EH (cell line): ENCODE measurements at places on chromosomes 3 and 15.

- no peak for DNase-seq
Observed at GRCh38 chr3:45566196-45566595, 28.4 kb upstream of the LIMD1 start.

GRCh38 chr15:59340325-59340724 lies 32.3 kb downstream of the MYO1E start:
- DNase-seq, result peak; percentile 20

GRCh38 chr15:88470625-88471372 lies 3.3 kb downstream of the MRPS11 start:
- no peak for DNase-seq

DNA sequence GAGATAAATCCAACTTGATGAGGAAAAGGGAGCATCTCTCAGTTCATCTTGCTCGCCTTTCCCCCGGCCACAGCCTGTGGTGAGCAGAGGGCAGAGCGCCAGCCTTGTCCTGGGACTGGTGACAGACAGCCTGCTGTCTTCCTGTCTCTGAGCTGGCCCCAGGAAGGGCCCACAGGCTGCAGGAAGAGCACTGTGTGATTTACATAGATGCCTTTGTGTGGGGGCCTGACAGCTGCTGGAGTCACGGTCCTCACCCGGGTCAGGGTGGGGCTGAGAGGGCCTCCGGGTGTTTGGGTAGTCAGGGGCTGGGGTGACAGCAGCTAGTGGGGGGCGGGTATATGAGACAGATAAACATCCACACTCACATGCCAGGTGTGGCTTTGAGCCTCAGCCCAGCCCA lies 29.3 kb downstream of the PLA2G4D start:
- peak; percentile 43 for DNase-seq

- DNase-seq, result no peak
Observed at GRCh38 chr15:68694111-68694510, 115.3 kb downstream of the CORO2B start.

- DNase-seq, result no peak
Observed at GRCh38 chr3:77102951-77103769, 63.3 kb downstream of the ROBO2 start.

- no peak for DNase-seq
Observed at GRCh38 chr3:77539014-77539413, 499.1 kb downstream of the ROBO2 start.

- no peak for DNase-seq
Observed at GRCh38 chr15:78804391-78804792, 6.9 kb downstream of the ADAMTS7 start.

DNA sequence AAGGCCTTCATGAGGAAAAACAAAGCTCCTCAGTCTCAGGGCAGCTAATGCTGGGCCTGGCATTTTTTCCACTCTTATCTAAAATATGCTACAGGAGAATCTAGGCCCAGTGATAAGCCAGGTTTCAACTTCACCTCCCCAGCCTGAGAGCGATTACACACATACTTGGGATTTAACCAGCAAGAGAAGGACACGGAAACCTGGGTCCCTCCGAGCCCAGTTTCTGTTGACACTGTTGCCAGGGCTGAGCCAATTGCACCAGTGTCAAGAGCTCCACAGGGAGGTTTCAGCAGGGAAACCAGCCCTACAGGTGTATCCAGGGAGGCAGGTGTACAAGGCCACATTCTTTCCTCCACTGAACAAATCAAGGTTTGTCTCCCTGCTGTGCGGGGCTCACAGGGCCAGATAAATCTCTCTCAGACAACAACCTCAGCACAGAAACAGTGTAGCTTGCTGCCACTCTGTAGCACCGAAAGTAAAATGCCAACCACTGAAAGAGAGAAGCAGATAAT lies 85.4 kb downstream of the MAGI1 start:
- no peak for DNase-seq

GRCh38 chr3:112101916-112102315 lies 15.7 kb downstream of the C3orf52 start:
- peak; percentile 90 for DNase-seq

DNA sequence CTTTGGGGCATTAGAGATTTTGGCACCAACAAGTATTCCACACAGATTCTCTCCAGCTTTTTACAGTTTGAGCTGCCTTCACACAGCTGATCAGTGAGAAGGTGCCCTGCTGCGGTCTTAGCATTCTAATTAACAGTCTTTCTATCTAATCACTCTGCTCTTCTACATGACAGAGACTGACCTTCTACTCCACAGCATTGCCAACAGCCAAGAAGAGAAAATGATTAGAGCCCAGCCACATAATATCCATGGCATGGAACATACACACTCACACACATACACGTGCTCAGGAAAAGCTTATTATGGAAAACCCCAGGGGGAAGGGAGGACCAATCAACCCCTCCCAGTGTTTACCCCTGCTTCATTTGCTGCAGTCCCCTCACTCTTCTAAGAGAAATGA lies 76.1 kb upstream of the PPP2R3A start:
- no peak for DNase-seq

DNA sequence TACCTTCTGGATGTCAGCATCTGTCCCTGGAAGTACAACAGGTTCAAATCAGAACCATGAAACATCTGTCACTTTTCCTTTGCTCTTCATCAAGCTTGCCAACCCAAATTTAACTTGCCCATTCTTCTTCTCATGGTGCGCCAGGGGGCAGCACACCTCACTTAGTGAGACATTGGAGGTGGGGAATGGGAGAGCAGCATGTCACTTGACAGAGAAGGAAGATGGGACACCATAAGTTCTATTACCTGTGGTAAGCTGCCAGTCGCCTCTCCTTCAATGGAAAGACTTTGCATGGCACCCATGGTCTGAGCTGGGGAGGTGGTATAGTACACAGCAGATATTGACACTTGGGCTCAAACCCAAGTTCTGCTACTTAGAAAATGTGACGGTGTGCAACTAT lies 2.9 kb downstream of the SCN5A start:
- DNase-seq, result peak; percentile 59

GRCh38 chr15:85993116-85993515 lies 86.6 kb upstream of the AGBL1 start:
- DNase-seq, result no peak

DNA sequence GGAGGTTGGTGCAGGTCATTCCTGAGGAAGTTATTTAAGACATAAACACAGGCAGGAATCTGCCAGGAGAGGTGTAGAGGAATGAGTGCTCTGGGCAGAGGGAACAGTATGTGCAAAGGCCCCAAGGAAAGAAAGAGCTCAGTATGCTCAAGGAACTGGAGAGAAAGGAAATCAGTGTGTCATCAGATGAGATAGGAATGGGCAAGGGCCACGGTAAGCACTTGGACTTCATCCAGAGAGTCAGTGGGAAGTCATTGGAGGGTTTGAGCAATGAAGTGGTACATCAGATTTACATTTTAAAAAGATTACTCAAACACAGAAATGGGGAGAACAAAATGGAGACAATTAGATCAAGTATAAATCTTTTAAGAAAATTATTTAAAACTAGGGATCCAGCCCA lies 272.2 kb downstream of the ADAMTSL3 start:
- DNase-seq, result no peak

DNA sequence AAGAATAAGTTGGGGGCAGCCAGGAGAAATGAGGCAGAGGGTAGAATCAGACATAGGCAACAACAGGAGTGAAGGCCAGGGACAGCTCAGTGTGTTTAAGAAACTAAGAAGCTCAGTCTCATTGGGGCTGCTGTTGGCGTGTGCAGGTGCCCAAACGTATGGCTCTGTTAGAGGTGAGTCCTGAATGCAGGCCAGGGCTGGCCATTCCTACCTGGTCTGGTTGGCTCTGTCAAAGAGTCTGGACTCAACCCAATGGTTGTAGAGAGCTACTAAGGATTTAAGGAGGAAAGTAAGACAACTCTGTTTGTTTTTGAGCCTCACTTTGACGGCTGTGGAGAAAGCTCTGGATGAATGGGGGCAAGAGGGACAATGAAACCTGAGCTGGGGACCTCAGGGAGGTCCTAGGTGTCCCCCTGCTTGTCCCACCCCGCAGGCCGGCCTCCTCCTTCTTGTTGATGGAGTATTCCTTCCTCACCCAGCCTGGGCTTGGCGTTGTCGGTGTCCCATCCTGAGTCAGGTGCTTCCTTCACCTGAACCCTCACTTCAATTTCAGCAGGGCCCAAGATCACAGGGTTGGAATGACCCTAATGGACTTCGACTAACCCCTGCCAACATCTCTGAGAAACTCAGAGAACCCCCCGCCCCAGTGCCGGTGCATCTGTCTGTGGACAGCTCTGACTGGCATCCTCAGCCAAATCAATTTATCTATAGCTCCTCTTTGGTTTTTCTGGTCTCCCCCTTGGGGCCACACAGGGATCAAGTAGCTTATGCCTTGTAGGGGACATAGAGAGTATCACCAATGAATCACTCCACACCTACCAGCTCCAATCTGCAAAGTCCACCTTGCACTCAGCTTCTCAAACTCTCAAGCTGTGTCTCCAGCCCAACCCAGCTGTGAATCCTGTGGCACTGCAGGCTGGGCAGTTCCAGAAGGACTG lies 8.3 kb downstream of the ITGA11 start:
- no peak for DNase-seq

DNA sequence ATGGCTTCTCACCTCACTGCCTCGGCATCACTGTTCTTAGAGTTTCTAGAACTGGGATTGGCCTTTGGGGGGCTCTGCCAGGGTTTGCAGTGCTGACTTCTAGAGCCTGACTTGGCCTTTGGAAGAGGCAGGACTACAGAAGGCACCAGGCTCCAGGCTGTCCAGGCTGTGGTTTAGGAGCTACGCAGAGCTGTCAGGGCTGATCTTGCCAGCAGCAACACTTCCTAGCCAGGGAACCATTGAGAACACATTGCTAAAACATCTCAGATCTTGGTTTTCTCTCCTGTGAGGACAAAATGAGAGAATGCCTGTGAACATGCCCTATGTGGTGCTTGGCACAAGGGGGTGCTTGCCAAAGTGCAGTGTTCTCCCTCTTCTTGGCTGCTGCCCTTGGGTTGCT lies 34.6 kb upstream of the APEH start:
- DNase-seq, result peak; percentile 20

- no peak for DNase-seq
Observed at GRCh38 chr3:52388933-52389332, 56.0 kb downstream of the SEMA3G start.

DNA sequence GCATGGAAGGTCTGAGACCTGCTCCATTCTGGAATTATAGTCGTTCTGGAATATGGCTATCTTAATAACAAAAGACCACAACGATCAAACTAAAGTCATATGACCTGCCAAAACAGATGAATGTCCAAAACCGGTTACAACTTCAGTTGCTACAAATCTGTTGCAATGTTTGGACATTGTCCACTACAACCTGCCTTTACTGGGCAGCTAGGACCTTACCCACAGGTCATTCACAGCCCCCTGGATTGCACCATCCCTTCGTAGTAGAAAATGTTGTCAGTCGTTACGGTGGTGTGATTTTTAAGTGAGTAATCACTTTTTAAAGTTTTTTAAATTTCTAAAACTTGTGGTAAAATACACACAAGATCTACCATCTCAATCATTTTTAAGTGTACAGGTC lies 22.5 kb upstream of the SRGAP3 start:
- DNase-seq, result no peak

DNA sequence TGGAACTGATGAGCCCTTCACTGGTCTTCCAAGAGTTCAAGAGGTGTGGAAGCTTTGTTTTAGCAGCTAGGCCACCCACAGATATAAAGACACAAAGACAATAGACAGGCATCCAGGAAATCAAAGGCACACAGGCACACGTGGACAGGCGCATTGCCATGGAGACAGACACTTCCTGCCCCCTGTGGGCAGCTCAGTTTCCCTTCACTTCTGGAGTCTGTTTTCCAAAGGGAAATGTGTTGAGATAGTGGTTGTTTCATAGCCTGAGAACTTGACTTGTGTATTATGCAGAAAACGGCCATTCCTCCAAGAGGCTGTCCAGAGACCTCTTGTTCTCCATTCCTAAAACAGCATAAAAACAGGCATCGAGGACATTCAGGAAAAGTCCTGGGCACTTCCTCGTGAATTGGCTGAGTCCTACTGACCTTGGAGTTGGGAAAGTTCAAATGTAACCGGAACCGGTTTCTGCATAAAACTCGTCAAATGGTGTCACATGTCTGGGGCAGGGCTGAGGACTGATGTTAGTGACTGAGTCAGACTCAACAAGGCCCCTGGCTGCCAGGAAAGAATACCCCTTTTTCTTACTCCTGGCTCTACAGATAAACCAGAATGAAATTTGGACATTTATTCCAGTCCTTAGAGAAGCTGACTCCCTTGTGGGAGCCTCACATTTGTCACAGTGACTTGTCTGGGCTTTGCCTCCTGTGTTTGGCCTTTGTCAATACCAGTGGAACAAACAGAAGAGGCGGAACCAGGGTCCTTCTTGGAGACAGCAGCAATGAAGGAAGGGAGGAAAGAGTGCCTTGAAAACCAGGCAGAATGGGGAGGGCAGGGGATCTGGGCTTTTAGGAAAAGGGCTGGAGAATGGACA lies 1.3 kb downstream of the ALPK3 start:
- peak; percentile 44 for DNase-seq

- DNase-seq, result no peak
Observed at GRCh38 chr15:19944261-19944888, 597.2 kb downstream of the GOLGA6L6 start.

DNA sequence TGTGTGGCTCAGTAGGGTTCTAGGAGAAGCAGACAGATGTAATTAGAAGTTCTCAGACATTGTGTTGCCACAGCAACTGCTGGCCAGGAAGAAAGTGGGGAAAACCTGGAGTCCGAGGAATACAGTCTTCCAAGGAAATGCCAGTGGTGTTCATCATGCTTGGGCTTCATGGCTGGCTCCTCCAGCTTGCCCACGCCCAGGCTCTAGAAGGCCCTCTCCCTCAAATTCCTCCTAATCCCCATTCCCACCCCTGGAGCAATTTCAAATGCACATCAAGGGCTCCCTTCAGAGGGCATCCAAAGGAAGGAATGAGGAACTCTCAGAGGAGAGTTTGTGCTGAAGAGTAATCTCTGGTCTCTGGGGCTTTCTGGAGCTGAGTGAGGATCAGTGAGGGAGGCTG lies 21.9 kb downstream of the FSTL1 start:
- DNase-seq, result peak; percentile 89
